ENCODE measurements at places on chromosomes 1 and 21. TPM values are rescaled to one million over a fixed set of nuclear protein-coding genes. Genes with fewer than 3 reads are reported as not detected.

TSACC gene
- polyA plus RNA-seq = not detected

HAPLN2 gene
- not detected for polyA plus RNA-seq

GPA33 gene
- polyA plus RNA-seq = 0.06 TPM

LRRC7 gene
- 0.01 TPM for polyA plus RNA-seq

CFH gene
- 177 TPM for polyA plus RNA-seq

DNA sequence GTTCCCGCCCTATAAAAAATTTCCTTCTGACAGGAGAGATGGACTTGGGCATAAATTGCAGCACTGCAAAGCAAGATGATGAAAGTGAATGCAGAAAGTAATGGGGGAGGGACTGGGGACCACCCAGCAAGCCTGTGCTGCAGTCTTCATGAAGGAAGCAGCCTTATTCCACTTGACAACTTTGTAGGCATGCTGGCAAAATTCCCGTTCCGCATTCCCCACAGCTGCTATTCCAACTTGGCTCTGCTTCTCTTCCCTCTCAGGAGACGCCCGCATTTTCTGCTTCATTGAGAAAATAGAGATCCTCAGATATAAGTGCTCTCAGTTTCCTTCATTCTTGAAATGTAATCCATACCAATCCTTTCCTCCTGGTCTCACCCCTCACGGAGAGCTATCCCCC lies 2.4 kb downstream of the HMGB4 start:
- DNase-seq = no peak

DNA sequence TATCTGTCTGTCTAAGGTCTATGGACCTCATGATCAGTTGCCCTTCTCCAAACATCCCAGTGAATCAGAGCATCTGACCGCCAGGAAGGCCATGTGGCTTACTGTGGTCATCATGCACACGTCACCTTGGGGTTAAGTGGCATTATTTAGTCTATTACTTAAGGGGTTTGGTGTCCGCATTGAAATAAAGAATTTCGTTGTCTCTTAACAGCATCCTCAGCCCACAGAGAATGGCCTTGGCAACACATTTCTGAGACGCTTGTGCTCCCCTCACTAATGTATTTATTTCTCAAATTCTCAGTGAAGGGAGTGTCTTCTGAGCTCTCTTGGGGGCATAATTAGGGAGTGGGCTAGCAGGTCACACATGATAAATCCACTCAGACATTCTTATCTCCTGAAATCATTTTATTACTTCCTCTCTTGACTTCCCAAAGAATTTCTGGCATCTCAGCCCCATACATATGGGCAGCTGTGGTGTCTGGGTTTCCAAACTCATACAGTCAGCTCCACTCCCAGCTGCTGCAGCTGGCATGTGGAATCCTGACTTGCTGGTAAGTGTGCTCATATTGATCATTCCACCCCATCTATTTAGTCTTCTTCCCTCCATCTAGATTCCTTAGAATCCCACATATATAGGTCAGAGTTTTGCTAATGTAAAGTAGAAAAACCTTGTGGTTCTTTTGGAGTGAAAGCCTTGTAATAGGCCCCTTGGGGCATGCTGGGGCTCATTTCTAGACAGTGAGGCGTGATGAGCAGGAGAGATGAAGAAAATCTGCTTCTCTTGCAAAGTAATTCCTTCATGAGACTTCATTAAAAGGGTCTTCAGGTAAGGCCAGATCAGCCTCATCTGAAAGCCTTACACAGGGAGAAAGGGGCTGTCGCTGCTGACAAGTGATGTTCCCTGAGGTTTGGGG lies 110.5 kb downstream of the HHAT start:
- DNase-seq = no peak

DNA sequence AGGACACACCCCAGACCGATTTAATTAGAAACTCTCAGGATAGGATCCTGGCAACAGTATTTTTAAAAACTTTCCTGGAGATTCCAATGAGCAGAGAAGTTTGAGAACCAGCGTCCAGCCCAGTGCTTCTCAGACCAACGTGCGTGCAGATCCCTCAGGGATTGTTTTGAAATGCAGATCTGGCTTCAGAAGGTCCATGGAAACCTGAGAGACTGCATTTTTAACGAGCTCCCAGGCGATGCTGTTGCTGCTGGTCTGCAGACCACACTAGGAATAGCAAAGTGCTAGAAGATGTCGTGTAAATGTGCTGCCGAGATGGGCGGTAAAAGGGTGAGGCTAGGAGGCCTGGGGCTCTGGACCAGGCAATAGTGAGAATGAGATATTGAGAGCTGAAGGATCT lies 18.4 kb upstream of the CASQ1 start:
- DNase-seq = no peak

- no peak for DNase-seq
Observed at GRCh38 chr21:39077876-39078275, 105.4 kb downstream of the PSMG1 start.

- DNase-seq = no peak
Observed at GRCh38 chr1:63603810-63604209, 10.6 kb downstream of the PGM1 start.

DNA sequence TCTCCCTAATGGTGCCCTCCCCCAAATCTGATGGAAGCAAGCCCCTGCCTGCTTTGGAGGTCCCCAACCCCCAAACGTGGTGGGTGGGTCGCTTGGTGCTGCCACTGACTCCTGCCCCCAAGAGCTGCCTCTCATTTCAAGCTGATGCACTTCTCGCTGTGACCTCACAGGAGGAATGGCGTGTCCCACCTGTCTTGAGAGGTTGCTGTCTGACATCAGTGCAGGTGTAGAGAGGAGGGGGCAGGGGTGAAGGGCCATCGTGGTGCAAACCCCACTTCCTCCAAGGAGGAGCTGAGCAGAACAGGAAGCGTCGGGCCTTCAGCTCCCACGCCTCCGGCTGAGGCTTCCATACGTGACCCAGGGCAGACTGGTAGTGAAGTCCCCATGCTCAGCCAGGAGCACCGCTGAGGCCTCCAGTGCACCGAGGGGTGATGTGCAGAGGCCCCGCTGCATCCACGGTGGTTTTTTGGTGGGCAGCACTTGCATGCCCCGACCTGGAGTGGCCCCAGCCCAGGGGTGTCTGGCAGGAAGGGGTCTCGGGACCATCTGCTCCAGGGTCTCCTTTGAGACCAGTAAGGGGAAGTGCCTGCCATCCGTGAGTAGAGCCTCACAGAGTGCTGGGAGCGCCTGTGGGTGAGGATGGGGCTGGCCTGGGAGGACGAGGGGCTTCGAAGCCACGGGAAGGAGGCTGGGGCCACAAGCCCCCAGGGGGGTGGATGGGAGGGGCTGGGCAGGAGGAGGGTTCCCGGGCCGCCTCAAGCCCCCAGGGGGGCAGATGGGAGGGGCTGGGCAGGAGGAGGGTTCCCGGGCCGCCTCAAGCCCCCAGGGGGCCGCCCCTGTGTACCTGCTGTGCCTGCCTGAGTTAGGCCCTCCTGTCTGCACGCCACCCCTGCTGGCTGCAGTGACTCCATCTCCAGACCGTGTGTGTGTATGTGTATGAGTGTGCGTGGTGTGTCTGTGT lies 39.8 kb downstream of the WDR4 start:
- DNase-seq = no peak

- DNase-seq = no peak
Observed at GRCh38 chr21:24424776-24425175, 1182.5 kb downstream of the MRPL39 start.

DNA sequence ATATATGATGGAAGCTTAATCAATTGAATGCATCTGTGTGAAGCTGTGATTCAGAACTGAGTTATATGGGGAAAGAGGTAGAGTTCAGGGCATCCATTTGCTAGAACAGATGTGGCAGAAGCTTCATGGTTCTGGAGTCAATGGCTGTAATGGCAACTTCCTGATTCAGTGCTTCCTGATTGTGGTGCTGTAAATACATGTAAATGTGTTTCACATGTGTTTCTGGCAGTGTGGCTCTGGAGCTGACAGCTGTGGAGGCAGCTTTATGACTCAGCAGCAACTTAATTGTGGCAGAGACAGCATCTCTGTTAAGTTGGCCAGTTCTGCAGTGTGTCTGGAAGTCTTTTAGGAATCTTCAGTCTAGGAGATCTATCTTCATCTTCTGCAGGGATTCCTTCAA lies 226.6 kb upstream of the ZRANB2 start:
- no peak for DNase-seq

GRCh38 chr21:18403735-18404450 lies at the start of gene TMPRSS15:
TSS of gene TMPRSS15 (minus strand) at chr21:18403785. CDS start at chr21:18403622, 163 bp downstream.
- no peak for DNase-seq

All from ovary (tissue), 10 donors.